ENCODE measurements at places on chromosomes 13 and 19.

DNA sequence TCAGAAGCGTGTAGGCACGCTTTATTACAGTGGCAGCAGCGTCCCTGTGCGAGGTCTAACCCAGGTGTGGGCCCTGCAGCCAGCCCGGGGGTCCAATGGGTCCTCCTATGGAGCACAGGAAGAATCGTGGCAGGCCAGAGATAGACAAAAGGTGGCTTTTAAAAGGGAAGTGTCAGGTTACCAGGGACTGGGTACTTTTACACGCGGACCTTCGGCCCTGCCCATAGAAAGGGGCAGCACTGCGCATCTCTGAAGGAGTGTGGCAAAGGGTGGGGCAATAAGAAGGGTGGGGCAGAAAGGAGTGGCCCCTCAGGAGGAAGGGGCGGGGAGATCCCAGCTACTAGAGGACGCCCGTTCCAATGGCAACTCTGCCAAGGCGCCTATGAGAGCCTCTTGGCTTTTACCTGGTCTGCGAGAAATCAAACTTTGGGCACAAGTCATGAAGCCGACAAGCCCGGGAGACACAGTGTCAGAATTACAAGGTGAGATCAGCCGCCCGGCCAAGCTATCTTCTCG is 1419.8 kb downstream of the UQCRFS1 start:
- DNase-seq: no peak

DNA sequence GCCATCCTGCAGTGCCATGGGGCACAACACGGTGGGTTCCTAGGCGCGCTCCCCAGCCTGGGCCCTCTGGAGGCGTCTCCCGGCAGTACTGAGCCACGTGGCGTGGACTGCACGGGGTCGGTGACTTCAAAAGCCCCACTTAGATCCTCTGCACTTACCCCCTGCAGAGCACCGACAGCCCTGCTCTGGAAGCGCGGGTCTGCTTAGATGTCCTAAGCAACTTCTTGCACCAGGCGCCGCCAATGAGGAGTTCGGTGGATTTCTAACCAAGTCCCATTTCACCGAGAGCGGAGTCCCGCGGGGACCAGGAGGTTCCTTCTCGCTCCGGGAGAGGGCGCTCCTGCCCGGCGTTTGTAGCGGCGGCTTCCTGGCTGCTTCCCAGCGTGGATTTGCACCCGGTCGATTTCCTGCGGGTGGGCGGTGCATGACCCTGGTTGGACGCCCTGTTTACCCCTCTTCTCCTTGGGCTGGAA is 25.2 kb upstream of the ZNF845 start:
- no peak for DNase-seq

GRCh38 chr19:16564842-16565241 is 7.4 kb downstream of the SLC35E1 start:
- DNase-seq: no peak

DNA sequence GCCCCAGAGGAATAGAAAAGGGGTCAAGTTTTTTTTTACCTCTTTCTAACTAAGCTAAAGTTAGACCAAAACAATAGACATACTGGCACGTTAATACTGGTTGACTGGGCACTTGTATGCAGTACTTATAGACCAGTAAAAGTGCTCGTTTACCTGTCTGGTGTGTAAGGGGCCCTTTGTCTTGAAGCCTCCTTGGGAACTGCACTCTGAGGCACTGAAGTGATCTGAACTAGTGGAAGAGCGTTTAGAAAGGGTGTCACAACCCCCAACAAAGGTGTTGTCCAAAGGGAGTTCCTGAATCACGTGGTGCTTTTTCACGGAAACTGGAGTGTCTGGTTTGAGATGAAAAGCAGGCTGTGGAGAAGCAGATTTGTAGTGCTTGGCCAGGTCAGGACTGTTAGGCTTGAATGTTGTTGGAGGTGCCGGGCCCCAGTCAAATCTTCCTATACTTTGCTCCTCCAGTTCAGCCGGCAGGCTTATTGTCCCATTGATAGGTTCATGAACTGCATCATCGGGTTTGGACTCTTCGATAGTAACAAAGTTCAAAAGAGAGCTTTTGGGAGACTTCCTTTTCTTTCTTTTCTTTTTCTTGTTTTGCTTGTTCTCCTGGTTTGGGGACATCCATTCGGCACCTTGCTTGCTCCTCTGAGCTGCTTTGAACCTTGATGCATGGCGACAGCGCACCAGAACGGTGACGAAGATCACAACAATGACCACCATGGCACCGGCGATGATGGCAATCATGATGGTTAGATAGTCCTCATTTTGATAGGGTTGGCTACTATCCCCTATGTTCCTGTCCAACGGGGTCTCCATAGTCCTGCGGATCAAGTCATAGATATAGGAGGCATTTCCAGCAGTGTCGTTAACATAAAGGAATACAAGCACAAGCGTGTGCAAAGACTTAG is 4.6 kb downstream of the PCDH9 start:
- no peak for DNase-seq

GRCh38 chr19:932648-933552 is 7.1 kb downstream of the ARID3A start:
- DNase-seq: no peak

GRCh38 chr13:46520166-46520565 is 32.8 kb upstream of the LRCH1 start:
- DNase-seq: no peak

DNA sequence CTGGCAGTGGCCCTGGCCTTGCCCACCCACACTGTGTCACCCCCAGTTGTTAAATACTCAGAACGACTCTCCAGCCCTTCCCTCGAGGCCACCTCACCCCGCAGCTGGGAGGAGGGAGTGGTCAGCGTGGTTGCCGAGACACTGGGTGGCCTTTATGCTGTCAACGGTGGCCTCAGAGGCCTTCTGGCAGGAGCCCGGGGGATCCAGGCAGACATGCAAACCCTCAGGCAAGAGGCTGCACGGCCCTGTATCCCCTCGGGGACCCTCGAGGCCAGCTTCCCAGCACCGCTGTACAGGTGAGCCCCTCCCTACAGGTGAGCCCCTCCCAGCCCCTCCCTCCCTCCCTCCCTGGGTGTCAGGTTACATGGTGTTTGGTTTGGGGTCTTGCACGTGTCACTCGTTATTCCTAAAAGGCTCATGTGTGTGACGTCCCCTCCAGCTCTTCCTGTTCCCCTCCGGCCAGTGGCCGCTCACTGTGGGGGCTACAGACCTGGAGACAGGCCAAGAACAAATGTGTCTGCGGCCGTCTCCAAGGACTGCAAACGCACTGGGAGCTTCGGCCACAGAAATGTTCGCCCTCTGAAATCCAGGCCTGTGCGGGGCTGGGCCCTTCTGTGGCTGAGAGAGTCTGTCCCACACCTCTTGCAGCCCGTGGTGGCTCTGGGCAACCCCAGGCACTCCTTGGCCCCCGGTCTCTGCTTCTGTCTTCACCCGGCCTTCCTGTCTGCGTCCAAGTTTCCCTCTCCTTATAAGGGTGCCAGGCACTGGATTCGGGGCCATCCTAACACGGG is at the start of gene TEKTIP1:
Gene TEKTIP1 (plus strand): TSS at position 210 of the 791 bp plus-strand sequence. CDS start 4 bp downstream, at position 214.
- no peak for DNase-seq

GRCh38 chr13:42219051-42219450 is 52.9 kb upstream of the AKAP11 start:
- no peak for DNase-seq

DNA sequence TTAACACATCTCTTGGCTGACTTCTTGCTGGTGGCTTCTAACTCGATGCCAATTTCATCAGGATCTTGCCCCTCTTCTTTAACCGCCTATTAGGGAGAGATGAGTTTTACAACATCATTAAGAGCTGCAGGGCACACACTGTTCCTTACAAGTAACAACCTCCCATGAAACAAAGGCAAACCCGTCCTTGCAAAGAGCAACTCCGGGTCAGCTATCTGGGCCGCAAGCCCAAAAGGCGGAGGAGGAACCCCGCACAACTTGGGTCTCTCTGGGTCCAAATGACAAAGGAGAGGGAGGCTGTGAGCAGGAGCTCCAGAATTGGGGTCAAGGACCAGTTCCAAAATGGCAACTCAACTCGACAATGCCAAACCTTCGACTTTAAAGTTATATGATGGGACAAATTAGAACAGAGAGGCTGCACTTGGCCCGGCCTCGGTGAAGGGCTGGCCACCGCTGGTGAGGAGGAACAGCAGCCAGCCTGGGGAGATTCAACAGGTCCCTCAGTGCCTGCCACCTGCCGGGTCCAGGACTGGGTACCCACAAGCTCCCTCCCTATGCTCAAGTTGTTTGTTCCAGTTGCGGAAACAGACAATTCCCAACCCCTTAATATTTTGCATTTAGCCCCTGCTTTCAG is 1.1 kb downstream of the SAFB2 start:
- DNase-seq: no peak

DNA sequence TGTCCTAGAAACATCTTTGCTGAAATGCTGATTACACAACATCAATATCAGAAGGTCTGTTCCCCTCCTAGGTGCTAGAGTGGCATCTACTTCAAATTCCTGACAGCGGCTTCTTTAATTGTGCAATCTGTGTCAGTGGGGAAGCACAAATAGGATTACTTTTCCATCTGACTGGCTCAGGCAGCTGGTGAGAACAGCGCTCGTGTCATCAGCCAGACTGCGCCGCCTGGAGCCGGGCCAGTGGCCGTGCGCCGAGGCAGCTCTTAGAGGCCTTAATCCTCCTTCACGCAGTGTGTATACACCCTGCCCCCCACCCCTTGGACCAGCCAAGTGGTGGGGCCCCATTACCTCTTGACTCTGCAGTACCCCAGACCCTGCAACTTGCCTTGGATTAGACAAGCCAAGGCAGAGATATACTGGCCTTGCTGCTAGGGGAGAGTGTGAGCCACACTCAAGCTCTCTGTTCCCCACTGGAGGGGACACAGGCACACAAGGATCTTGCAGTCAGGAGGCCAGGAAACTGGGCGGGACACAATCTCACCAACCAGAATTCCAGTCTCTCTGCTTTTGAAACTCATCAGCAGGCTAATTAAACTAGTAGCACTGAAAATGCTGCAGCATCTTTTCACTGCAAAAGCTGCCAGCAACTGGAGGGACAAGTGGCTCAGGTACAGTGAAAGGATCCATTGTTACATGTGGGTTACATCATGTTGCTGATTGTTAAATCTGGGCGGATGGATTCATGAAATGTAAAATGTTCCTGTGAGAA is 48.9 kb upstream of the EPHX3 start:
- no peak for DNase-seq

Measured in effector memory CD8-positive, alpha-beta T cell (primary cell).